ENCODE measurements at places on chromosomes 2 and 18.

- no peak for DNase-seq
Observed at GRCh38 chr2:216934623-216935022, 74.8 kb upstream of the TNP1 start.

DNA sequence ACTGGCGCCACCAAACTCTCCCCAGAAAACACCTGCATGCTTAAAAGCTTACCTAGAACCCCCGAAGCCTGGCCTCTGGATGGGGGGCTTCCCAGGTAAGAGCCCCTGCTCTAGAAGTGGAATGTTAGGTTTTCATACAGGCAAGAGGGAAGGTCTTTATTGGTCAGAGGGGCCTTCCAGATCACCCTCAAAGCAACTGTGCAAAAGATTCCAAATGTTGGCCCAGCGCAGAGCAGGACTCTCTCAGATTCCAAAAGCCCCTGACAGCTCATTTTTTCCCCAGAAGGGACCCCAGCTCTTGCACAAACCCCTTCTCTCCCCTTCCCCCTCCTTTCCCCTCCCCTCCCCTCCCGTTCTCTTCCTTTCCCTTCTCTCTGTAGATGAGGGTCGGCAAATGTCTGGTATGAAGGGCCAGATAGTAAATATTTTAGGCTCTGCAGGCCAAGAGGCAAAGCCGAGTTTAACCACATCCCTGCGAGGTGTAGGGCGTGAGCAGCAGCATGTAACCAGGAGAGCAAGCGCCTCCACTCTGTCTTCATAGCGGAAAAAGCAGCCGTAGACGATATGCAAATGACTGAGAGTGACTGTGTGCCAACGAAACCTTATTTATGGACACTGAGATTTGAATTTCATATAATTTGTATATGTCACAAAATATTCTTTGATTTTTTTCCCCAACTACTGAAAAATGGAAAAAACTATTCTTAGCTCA is 116.9 kb downstream of the SMAD7 start:
- DNase-seq: peak; percentile 30

DNA sequence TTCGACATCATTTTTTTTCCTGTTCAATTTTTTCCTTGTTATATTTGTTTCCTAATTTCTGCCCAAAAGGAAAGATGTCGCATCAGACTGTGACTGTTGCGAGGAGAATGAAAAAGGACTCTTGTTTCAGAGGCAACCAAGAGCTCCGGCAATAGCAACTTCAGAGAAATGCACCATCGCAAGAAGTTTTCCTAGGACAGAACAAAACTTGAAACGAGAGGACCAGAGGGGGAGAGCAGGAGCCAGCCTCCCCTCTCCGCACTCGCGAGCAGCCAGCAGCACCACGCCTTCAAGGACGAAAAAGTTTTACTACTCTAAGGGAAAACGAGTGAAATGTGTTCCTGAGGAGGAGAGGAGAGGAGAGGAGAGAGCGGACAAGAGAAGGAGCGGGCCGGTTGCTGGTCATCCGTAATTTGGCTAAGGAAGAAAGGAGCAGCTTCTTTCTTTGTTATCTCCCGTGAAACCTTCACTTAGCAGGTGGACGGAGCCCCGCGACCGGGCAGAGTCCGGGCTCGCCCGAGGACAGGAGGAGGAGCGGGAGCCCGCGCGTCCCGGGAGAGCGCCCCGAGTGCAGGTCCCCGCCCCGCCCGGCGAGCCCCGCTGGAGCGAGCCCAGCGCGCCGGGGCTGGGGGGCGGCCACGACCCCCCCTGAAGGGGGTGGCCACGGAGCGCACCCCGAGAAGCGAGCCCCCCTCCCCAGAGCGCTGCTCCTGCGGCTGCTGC is 744 bp downstream of the POU3F3 start:
- DNase-seq: no peak

- DNase-seq: peak; percentile 91
Observed at GRCh38 chr2:237572021-237572741, 5.8 kb downstream of the PRLH start.

DNA sequence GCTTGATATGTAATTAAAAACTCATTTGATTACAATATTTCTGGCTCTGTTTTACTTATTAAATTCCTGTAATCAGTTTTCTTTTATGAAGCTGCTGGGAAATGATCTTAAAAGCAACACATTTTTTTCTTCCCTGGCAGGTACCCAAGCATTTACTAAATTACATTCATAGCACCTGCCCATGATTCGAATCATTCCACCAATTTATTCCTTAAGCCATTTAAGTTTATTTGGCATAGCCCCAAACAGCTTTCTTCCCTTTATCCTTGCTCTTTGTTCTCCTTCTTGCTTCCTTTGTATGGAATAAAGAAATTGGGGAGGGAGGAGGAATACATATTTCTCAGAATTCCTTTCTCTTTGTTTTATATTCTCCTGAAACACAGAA is 241.3 kb downstream of the AGPS start:
- no peak for DNase-seq

GRCh38 chr2:130371723-130372054 is 15.8 kb downstream of the PTPN18 start:
- DNase-seq: no peak

- DNase-seq: no peak
Observed at GRCh38 chr2:162017233-162017632, 56.8 kb downstream of the DPP4 start.

- DNase-seq: no peak
Observed at GRCh38 chr18:54169431-54170403, 54.8 kb downstream of the MBD2 start.

DNA sequence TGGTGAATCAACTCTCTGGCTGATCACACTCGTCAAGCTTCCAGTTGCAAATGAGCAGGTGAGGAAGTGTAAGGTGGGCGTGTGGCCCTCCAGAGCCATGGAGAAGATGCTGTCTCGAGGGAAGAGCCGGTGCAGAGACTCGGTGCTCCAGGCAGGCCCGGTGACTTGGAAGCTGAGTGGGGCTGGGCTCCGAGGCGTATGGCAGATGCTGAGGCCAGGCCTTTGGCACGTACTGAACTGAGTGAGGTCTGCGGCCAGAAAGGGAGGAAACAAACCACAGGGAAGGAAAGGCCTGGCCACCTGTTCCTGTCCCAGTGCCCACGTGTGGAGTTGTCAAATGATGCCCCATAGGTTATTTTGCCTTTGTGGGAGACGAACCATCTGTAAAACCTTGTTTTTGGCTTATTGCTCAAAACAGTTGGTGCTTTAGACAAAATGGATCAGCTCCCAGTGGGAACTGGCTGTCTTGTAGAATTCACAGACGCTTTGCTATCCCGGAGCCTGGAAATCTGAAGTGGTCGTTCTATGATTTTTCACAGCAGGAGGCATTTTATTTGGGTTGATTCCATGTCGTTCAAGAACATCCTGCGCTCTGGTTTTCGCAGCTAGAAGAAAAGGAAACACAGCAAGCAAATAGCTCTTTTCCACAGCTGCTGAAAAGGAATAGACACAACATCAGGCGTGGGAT is 117.5 kb upstream of the TMEM18 start:
- no peak for DNase-seq

- no peak for DNase-seq
Observed at GRCh38 chr2:68365087-68365486, at the start of gene PLEK. PLEK (plus strand) TSS chr2:68365282; CDS start chr2:68365352, 70 bp downstream.

- no peak for DNase-seq
Observed at GRCh38 chr2:30763151-30763660, 44.0 kb downstream of the CAPN13 start.

DNA sequence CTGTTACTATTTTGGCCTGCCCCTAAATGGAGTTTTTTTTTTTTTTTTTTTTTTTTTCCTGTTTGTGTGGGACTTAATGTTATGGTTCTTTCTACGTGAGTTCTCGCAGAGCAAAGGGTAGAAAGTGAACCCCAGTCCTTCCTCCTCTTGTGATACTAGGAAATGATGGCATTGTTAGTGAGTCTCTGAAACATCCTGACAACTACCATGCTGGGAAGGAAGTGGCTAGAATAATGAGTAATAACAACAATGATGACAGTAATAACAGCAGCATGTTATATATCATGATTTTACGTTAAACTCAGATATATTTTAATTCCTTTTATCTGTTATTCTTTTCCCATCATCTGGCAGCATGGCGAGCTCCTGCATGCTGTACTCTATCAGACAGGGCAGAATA is 216.2 kb upstream of the LINC00305 start:
- DNase-seq: no peak

- no peak for DNase-seq
Observed at GRCh38 chr2:158997037-158997790, 28.8 kb downstream of the TANC1 start.

Data from stimulated activated CD4-positive, alpha-beta T cell treated with anti-CD3 and anti-CD28 coated beads, Interleukin-12 subunit alpha, Interleukin-12 subunit beta, amount 100 ng/mL, for 4 hours (primary cell).